ENCODE measurements at places on chromosomes 13 and 19.

DNA sequence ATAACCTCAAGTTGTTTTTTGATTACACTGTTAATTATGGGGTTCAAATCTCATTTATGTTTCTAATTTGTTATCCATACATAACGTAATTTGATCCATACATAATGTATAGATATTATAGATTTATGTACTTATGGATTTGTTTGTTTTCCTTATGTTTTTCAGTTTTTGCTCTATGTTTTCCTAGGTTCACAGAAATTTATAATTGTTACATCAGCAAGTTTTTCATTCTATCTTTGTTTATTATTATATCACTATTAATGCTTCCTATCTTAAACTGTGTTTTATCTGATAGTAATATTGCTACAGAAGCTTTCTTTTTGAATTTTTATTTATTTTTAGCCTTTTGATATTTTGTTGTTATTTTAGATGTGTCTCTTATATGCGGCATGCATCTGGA is 194.3 kb upstream of the SOX21 start:
- DNase-seq: no peak

DNA sequence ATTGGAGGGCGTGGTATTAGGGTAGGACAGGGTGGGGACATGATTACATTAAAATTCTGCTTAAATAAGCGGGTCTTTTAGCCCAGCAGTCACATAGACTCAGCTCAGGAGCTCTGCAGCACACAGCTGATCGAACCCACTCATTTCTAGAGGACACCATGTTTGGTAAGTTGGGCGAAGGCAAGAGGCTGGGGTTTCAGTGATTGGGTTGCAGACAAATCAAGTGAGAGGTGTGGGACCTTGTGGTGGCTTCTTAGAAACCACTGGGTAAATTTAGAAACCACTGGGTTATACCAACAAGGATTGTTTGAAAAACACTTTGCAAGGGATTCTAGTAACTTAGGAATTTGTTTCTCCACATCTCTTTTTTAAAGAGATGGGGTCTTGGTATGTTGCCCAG is at the start of gene LEUTX:
TSS of gene LEUTX (plus strand) at position 92 of the 400 bp plus-strand sequence. CDS start at position 159, 67 bp downstream.
- no peak for DNase-seq

DNA sequence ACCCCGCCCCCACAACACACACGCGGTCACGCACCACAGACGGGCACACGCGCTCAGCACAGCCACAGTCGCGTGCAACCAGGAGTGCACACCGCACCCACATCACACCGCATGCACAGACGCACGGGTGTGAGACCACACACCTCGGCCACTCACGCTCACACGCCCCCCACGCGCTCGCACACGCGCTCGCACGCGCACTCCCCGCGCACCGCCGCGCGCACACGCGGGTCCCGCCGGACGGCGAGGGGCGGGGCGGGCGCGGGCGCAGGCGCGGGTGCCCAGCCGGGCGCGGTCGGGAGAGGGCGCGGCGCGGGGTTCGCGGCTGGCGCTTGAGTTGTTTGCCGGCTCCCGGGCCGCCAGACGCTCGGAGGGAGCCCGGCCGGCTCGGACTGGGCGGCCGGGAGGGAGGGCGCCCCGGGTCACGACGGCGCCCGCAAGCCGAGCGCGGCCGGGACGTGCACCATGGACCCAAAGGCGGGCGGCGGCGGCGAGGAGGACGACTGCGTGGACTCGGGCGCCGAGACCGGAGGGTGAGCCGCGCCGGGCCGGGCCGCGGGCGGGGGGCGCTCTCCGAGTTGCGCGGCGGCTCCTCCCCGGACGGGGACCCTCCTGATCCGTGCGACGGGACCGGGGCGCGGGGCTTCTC is at the start of gene FAM124A:
TSS of gene FAM124A (plus strand) at position 362 of the 649 bp plus-strand sequence. CDS start at position 466, 104 bp downstream.
- DNase-seq: no peak

DNA sequence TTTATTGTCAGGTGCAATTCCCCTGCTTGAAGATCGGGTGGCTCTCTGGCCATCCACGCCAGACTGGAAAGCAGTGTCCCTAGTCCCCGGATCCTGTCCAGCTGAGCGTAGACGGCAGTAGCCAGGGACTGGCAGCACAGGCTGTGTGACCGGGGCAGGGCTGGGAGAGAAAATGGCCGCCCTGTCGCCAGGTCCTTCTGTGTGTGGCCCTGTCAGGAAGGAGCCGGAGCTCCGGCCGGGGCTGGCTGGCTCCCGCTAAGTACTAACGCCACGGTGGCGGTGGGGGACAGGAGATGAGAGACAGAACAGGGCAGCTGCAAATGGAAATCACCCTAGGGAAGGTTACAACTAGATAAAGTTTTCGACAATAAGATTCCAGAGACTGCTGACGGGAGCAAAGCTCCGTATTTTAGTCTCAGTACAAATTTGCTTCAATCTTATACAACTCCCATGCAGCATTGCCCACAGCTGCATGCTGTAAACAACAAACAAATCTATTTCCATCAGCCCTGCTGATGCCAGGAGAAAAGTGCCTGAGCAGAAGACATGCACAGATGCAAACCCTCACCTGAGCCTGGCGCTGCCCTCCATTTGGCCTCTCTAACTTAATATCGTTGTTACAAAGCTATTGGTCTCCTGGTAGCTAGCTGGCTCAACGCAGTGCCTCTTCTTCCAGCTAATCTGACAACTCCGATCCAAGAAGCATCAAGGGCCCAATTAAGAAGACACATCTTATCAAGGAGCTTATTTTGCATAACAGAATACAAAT is 253.0 kb downstream of the TSHZ3 start:
- DNase-seq: no peak

DNA sequence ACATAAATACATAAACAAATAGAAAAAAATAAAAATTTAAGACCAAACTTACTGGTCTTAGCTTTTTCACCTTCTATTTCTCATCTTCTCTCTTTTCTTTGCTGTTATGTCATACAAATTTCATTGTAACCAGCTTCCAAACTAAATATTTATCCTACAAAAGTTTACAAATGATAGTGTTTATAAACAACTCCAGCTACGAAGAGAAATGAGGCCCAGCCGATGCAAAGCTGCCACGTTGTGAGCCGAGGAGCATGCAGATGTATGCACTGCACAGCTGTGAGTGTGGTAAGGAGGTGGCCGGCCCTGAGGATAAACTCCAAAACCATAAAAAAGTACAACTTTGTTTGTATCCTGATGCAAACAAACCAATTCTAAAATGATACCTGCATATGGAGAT is 642.4 kb upstream of the SGCG start:
- no peak for DNase-seq

DNA sequence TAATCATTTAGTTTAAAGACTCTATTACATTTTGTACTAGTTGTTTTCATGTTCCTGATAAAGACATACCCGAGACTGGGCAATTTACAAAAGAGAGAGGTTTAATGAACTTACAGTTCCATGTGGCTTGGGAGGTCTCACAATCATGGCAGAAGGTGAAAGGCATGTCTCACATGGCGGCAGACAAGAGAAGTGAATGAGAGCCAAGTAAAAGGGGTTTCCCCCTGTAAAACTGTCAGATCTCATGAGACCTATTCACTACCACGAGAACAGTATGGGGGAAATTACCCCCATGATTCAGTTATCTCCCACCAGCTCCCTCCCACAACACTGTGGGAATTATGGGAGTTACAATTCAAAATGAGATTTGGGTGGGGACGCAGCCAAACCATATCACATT is 129.2 kb downstream of the PAN3 start:
- DNase-seq: no peak

GRCh38 chr19:33621065-33621785 is 528 bp upstream of the CHST8 start:
- no peak for DNase-seq

GRCh38 chr19:31144075-31144870 is 205.0 kb downstream of the TSHZ3 start:
- DNase-seq: no peak

GRCh38 chr13:90375851-90376250 is 971.6 kb upstream of the MIR17HG start:
- DNase-seq: no peak

DNA sequence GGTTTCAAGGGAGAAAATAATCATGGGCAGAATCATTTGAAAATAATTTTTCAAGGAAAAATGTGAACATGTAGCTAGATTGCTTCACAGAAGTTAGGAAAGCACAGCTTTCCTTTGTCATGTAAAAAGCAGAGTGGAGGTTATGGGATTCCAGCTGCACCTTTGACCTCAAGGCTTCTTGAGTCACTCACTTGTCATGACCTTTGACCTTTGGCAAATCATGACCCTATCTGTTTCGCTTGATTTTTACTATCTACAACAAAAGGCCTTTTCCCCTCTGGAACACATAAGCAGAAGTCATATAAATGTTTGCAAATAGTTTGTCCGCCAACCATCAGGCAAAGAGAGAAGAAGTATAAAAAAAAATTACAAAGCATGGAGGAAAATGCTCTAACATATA is 210.7 kb upstream of the MIR17HG start:
- no peak for DNase-seq

GRCh38 chr13:30746791-30747190 is 11.4 kb downstream of the ALOX5AP start:
- no peak for DNase-seq

- no peak for DNase-seq
Measured at GRCh38 chr13:45258334-45258675, 57.5 kb upstream of the KCTD4 start.

DNA sequence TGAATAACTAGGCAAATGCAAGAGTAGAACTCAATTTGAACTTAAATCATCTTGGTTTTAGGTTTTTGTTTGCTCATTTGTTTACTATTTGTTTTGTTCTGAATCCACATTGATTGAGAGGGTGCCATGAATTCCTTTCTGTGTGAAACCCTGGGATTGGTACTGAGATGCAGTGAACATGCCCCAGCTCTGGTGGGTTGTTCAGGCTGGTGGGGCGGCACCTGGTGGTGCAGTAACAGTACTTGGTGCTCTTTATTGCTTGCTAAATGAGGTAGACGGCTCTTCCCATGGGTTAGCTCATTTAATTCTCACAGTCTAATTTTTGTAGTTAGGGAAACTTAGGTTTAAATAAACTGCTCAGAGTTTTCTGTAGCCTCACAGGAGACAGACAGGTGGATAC is 48.4 kb downstream of the WASF3 start:
- DNase-seq: no peak

DNA sequence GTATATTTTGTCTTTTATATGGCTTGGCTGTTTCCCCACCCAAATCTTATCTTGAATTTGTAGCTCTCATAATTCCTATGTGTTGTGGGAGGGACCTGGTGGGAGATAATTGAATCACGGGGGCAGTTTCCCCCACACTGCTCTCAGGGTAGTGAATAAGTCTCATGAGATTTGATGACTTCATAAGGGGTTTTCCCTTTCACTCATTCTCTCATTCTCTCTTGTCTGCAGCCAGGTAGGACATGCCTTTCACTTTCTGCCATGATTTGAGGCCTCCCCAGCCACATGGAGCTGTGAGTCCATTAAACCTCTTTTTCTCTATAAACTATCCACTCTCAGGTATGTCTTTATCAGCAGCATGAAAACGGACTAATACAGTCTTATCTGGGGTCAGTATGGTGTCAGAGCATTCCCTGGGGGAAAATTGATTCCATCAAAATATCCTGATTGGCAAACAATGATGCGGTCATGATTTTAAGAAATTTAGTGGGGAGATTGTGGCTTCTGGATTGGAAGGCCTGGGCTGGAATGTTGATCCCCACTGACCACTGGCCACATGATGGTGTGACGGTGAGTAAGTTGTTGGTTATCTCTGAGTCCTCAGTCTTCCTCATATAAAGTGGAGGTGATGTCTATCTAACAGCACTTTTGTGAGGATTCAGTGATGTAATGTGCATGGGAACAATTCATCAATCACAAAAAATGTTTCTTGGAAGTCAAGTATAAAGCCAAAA is 27.5 kb upstream of the ANKRD10 start:
- no peak for DNase-seq
